Kidney tubule cell (primary cell): ENCODE measurements at places on chromosomes 5 and 9.

- peak; percentile 24 for DNase-seq
Observed at GRCh38 chr9:91127653-91128052, 234.1 kb downstream of the AUH start.

GRCh38 chr5:111385970-111386831 is 126.1 kb downstream of the STARD4 start:
- no peak for DNase-seq

DNA sequence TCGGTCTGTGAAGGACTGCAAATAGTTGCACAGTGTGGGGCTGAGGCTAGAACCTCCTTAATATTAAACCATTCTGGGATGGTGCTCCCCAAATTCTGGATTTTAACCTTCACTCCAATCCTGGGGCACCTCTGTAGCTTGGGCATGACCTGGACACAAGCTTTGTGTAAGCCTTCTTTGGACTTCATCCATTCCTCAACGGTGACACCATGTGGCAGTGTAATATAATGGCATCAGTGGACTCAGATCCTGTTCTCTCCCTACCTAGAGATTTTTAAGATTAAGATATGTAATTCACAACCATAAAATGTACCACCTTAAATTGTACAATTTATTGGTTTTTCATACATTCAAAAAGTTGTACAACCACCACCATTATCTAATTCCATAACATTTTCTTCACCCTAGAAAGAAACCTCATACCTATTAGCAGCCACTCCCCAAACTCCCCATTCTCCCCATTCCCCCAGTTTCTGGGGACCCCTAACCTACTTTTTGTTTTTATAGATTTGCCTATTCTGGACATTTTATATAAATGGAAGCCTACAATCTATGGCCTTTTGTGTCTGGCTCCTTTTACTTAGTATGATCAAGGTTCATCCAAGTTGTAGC is 4.8 kb upstream of the PLGRKT start:
- peak; percentile 76 for DNase-seq

- DNase-seq: no peak
Observed at GRCh38 chr5:111697881-111698757, 58.9 kb downstream of the NREP start.

- no peak for DNase-seq
Observed at GRCh38 chr5:154868702-154869101, 10.3 kb downstream of the CNOT8 start.

GRCh38 chr5:74316064-74316603 is 324.4 kb downstream of the ENC1 start:
- DNase-seq: peak; percentile 99

DNA sequence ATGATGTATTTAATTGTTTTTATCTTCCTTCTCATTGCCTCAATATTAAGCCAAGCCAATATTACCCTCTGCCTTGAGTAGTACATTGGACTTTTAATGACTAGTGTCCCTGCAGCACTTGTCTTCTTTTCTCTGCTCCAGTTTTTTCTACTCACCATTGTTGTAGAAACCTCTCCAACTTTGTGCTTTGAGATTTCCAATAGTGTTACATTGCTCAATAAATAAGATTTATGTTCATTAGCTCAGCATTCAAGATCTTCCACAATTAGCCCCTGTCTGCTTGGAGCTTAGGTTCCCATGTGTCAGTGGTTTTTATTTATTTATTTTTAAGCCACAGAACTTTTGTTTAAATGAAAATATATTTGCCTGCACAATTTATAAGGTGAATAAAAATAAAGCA is 145.3 kb downstream of the ADGRV1 start:
- no peak for DNase-seq

DNA sequence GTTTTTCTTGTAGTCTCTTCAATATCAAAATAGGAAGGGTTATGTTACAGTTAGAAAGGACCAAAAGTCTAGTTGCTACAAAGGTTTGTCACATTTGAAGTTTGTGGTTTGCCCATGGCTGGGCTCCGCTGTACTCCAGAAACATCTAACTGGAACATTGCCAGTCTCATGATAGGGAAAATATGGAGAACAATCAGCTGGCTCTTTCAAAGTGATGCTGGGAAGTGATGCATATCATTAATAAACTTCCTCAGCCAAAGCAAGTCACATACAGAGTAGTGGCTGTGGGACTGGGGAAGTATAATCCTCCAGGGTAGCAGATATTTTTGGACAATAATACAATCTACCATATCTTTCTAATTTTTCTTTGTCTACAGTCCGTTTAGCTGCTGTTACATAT is 8.8 kb downstream of the BTF3 start:
- no peak for DNase-seq

DNA sequence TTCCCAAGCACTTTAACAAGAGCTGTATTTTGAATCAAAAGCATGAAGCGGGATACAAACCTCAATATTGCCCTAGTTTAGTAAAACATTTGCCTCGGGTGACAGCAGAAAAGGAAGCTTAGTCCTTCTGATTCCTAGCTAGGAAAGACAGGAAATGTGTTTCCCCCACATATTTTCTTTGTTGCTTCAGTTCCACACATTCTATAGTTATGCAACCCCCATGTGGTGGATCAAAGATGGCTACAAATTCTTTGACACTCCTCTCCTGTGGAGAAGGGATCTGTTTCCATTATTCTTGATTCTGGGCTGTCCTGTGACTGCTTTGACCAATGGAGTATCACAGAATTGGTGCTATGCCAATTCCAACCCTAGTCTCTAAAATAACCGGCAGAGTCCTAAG is 89.1 kb upstream of the SLC30A5 start:
- DNase-seq: no peak

- DNase-seq: peak; percentile 85
Observed at GRCh38 chr5:143376911-143377813, 26.3 kb downstream of the NR3C1 start.

GRCh38 chr5:158538506-158539074 is 561.1 kb downstream of the EBF1 start:
- no peak for DNase-seq

DNA sequence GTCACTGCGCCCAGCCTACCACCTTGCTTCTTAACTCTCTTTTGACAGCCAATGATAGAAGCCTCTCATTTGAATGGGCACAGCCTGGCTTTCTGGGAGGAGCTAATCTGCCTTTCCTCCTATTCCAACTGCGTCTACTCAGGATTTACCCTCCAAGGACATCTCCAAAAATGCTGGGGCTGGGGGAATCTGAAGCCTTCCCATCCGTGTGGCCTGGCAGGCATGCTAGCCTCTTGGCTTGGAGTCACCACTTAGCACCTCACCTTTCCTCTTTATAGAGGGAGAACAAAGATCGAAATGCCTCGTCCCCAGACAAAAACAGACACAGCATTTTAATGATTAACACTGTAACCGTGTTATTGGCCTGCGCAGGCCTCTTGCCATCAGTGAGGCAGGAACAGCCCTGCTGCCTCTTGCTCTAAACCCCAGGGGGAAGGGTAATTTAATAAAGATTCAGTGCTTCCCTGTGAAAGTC is 108.2 kb upstream of the KLF4 start:
- DNase-seq: peak; percentile 81

- DNase-seq: no peak
Observed at GRCh38 chr9:15763371-15763770, 210.5 kb downstream of the CCDC171 start.

- DNase-seq: peak; percentile 23
Observed at GRCh38 chr5:141864371-141865370, 13.5 kb downstream of the PCDH1 start.

DNA sequence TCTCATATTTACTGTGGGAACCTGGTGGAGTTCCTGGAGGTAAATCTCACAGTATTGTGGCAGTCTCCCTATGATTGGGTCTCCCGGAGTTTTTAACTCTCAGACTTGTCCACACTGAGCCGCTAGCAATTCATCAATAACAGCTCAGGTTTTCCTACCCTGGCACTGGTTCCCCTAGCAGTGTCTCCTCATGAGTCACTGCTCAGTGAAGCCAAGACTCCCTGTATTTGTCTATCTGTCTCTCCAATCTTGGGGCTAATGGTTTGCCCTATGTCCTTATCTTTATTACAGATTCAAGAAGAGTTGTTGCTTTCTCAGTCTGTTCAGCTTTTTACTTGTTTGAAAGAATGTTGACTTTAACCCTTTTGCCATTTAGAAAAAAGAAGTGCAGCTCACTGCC is 176.7 kb upstream of the FGF10 start:
- no peak for DNase-seq

GRCh38 chr9:113403646-113404045 is 2.6 kb upstream of the ALAD start:
- DNase-seq: no peak

DNA sequence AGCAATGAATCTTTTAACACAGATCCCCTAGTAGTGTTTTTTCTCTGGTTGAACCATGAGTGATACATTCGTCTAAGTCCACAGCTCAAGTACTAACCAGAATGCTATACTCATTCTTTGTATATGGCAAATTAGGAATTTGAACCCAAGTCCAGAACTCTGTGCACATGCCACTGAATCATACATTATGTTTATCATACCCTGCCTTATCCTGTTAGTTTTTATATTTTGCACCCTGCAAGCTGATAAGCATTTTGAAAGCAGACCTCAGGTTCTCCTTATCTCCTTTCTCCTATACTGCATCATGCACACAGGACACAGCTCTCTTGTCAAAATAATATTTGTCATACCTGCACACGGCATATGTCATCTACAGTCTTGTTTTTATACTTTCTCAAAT is 54.6 kb upstream of the ELL2 start:
- DNase-seq: no peak

DNA sequence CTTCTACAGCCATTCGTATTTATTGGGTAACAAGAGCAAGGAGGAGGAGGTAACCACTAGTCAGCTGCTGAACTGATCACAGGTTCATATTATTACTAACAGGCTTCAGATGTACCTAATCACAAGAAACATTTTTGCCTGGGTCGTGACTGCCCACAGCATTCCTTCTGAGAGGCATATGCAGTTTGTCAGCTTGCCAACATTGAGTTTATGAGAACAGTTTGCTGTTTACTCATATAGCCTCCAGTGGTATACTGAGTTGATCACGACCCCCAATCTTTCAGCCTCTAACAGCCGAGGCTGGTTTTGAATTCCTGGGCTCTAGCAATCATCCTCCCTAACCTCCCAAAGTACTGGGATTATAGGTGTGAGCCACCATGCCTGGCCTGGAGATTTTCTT is 693.6 kb downstream of the TLE1 start:
- peak; percentile 53 for DNase-seq

DNA sequence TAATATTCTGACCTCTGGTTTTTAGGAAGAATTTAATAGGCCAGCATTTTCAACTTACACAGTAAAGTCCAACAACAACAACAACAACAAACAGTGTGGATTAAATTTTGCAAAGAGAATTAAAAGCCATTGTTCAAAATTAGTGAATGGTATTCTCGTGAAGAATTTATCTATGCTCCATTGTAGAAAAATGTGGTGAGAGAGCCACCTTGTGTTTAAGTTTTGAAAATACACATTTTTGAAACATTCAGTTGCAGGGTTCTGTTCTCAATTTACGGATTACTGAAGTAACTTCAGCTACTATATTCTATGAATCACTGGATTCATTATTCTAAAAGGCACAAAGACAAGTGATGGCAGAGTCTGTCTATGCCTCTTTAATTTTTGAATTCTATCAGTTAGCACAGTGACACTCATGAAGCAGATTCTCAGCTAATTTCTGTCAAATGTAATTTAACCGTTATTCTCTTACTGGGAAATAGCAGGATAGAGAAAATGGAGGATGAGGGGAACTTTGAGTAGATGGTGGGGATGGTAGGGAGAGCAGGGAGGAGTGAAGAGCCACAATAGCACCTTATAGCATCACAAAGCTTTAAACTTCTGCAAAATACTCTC is 11.0 kb downstream of the CCDC152 start:
- DNase-seq: peak; percentile 49

DNA sequence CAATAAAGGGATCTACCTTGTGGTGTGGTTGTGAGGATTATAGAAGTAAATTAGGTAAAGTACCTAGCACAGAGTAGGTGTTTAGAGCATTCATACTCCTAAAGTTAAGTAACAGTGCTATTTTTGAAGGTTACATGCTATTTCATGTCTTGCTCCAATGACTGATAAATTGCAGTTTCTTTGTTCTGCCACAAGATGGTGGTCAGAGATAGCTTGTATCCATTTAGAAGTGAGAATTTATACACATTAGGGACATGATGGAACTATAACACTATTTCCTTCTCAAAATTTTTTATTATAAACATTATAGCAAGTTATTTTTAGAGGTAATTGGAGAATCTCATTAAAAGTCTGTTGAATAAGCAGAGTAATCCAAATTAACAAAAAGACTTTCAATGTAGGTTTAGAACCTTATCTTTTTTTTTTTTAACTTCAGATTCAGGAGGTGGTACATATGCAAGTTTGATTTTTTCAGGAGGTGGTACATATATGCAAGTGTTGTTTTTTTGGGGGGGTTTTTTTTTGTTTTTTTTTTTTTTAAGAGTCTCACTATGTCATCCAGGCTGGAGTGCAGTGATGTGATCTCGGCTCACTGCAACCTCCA is 17.1 kb downstream of the MTREX start:
- DNase-seq: peak; percentile 55

DNA sequence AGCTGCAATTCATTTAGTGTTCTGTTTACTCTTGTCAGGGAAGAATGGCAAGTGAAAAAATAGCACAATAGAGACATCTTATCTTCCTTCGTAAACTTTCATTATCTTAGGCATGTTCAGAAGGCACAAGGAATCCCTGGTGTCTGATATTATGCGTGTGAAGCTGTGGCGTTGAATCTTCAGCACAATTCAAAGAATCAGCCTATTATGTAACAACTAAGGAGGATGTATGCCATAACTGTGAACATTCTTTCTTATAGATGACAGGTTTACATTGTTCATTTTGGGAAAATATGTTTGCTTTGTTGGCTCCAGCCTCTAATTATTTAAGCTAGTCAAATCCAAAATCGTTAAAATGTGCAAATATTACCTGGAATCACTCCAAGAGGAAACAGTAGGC is 446.1 kb downstream of the ANXA1 start:
- no peak for DNase-seq

GRCh38 chr9:105318729-105319191 is 74.3 kb downstream of the SLC44A1 start:
- peak; percentile 65 for DNase-seq

DNA sequence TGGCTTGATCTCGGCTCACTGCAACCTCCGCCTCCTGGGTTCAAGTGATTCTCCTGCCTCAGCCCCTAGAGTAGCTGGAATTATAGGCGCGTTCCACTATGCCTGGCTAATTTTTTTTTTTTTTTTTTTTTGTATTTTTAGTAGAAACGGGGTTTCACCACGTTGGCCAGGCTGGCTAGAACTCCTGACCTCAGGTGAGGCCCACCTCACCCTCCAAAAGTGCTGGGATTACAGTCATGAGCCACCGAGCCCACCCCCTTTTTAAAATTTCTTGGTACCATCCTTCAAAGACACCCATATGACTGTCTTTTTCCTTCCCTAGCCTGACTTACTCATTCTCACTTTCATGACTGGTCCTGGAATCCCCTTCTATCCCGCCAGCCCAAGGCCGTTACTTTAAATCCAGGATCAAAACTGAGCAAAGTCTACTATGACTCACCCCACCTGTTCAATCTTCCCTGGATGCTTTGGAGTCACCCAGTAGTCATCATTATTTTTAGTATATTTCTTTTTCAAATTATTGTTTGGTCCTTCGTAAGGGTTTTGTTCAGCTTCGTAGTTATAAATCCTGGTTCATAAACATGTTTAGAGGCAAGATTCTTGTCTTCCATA is 1.2 kb upstream of the TBCA start:
- DNase-seq: peak; percentile 76

- peak; percentile 42 for DNase-seq
Observed at GRCh38 chr9:77544546-77544945, 103.6 kb downstream of the GNA14 start.
